ENCODE measurements at places on chromosomes 3 and 15. TPM values are rescaled to one million over a fixed set of nuclear protein-coding genes. Genes with fewer than 3 reads are reported as not detected.

- no peaks in the 10 kb centered on the region for H3K27me3 ChIP-seq
- H3K4me1 ChIP-seq: peaks cover 13% of the 10 kb centered on the region
Measured at GRCh38 chr3:37221407-37221806, 47.0 kb upstream of the LRRFIP2 start.

DNA sequence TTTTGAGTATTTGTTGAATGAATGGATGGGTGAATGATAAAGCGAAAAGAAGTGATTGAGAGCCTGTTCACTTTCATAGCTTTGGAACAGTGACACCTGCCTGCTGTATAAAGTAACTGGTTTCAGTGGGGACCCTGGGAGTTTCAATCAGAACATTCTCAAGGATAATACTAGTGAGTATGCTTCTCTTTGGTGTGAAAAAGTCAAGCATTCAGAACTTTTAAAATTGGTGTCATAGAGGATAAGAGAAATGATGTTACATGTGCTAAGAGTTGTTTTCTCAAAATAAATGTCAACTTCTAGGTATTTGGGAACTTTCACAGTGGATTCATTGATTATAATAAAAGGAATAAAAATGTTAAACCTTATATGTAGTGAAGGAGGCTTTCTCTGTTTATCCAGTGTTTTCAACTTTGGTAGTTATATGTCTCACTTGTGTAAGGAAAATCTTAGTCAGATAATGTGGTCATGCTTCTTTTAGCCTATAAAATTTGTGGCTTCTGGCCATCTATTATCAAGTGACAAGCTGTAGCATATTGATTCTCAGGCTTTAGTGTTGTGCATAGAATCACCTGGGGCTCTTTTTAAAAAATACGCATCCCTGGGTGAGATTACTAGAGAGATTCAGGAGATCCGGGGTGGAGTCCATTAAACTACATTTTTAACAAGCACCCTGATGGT, 11.9 kb downstream of the LRCH3 start:
- H3K4me3 ChIP-seq: no peak overlapping the region
- H3K4me1 ChIP-seq: no peaks in the 10 kb centered on the region
- H3K36me3 ChIP-seq: no peaks in the 10 kb centered on the region
- H3K27me3 ChIP-seq: no peaks in the 10 kb centered on the region
- DNase-seq: no peak

Gene KCNMB3
- total RNA-seq: 2.6 TPM

Gene CPA3
- 0.08 TPM for total RNA-seq

DNA sequence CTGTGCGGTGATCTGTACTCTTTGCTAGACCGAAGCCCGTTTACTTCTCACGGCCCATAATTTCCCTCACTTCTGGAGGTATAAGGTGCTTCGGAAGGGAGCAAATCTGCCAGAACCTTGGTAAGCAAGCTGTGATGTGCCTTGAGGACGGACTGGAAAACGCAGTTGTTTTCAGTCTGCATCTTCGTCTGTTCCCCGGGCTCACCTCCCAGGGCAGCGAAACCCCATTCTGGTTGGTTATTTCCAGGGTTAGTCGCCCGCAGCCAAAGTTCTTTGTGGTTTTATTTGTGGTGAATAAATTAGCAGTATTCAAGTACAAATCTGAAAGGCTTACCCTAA, 401 bp downstream of the RAMAC start:
- H3K27me3 ChIP-seq: no peaks in the 10 kb centered on the region
- H3K4me3 ChIP-seq: peak overlapping the region; percentile 44
- no peak for DNase-seq
- H3K4me1 ChIP-seq: peaks cover 12% of the 10 kb centered on the region
- H3K27ac ChIP-seq: peak overlapping the region; percentile 71

Measured in hepatocyte (in vitro differentiated cells).